ENCODE measurements at places on chromosomes 11 and 22. TPM values are rescaled to one million over a fixed set of nuclear protein-coding genes. Genes with fewer than 3 reads are reported as not detected.
A peak's percentile ranks its signal among the peaks of the same experiment; 100 is the strongest.

DNA sequence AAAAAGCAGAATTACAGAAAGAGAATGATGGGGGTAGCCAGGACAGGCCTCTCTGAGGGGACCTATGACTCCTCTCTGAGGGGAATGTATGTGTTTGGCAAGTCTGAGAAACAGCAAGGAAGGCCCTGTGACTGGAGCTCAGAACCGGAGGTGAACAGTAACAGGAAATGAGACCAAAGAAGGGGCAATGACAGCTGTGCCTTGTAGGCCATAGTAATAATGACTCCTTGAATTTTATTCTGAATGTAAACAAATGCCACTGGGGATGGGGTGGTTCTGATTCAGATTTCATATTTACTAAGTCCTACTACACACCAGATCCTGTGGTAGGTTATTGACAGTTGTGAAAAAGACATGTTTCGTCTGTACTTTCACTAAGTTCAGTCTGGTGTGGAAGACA, 52.8 kb upstream of the APOA1 start:
- no peak for DNase-seq

DNA sequence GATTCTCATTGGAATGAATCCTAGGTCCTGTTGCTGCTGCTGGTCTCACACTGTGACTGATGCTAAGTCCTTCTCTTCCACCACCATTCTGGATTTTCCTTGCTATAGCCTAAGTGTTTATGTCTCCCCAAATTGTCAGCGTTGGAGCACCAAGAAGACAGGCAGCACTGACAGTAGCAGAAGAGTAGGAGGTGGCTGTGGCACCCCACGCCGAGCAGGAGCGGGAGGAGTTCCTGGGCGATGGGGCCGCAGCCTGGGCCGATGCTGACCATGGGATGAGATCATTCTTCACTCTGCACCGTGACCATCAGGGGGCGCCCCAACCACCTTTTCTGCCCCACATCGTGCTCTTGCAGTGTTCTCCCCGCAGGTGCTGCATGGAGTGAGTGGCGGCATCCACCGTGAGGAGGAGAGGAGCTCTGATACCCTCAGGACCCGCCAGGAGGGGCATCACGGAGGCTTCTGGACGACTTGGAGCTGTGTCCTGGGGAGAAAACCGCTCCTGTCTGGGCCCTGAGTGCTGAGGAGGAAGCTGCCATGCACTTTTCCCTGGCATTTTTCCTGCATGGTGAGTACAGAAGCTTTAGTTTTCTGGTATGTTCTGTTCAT, 57.0 kb downstream of the LRRC74B start:
- peak; percentile 65 for DNase-seq

DNA sequence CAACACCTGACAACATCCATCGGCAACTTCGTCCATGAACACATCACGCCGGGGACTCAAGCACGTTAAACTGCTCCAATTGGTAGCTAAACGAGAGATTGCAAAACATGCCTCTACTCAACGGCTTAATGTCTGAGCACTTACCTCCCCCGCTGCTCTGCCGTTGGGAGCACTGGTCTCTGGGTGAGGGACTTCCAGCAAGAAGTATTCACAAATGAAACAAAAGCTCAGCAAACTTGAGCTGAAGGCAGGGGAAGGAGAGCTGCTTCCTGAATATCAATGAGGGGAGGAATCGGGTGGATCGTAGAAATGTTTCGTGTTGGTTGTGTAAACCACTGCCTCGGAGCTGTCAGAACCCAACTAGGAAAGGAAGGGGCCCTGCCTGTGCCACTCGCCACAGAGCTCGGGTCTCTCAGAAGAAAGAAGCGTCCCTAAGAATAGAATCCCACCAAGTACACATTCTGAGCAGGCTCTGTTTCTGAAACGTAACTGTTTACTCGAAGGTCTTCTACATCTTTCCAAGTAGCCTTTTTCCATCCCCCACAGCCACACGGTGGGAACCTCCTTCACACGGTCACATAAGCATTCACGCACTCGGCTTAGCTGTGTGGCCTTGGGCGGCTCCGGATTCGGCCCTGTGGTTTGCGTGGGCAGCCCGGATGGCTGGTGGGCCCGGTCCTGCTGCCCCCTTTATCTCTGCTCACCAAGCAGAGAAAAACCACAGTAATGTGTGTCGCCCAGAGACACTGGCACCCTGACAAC, at the start of gene MLC1:
MLC1 (minus strand) TSS at position 216 of the 762 bp plus-strand sequence. CDS start 524 bp downstream, outside the sequence.
- peak; percentile 21 for DNase-seq

DNA sequence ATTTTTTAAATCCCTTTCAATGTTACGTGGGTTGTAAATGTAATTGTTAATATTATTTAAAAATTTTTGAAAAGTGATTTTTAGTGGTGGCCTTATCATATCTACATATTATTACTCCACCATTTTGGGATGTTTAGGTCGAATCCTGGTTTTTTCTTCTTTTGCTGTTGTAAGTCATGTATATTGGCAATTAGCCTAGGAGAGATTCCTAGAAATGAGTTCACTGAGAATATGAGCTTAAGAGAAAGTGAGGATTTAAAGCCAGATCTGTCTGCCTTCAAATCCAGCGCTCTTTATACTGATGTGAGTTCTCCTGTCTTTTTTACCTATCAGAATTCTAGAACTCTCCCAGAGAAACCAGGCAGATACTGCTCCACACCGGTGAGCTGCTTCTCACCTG, 56.1 kb downstream of the PTPRJ start:
- DNase-seq = no peak

DNA sequence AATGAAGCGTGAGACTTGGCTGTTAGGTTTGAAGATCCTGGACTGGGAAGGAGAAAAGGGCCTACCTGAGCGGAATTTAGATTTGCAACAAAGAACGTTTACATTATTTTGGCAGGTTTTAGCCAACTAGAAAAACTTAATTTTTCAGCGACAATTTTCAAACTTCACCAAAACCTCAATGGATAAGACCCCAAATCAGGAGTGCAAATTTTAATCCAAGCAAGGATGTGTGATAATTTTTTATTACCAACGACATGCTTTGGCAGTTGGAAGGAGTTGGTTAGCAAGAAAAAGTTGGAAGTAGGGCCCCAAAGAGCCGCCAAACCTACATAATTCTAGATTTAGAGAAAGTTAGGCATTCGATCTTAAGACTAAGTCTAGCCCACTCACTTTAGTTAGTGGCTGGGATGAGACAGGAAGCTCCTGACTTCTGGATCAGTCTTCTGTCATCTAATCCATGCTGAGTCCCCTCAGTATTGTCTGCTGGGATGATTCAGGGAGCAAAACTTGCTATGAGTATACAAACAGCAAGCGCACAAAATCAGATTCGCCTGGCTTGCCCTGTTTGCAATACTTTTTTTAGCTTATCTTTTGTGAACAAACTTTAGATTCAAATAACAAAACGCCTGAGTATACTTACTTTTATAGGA, 787 bp upstream of the RDX start:
- DNase-seq = no peak

Gene C22orf31
- not detected for total RNA-seq

Gene C11orf21
- 112 TPM for total RNA-seq

Gene SMTNL1
- total RNA-seq = not detected

GRCh38 chr11:9936754-9937153, 272.9 kb downstream of the SWAP70 start:
- no peak for DNase-seq

DNA sequence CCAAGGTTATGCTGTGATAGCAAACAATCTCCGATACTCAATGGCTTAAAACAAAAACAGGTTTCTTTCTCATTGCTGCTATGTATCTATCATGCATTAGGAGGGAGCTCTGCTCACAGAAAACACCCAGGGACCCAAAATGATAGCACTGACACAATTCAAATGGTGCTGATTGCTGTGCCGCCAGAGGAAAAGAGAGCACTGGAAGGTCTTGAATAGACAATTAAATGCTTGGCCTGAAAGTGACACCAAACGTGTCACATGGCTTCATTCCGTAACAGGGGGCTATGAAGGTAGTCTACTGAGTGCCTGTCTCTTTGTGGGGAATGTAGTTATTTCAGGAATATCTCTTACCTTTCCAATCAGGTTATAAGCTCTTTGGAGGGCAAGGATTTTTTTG, 94.2 kb downstream of the FAR1 start:
- DNase-seq = no peak

GRCh38 chr11:64882243-64882642, 3.8 kb upstream of the EHD1 start:
- DNase-seq = no peak

DNA sequence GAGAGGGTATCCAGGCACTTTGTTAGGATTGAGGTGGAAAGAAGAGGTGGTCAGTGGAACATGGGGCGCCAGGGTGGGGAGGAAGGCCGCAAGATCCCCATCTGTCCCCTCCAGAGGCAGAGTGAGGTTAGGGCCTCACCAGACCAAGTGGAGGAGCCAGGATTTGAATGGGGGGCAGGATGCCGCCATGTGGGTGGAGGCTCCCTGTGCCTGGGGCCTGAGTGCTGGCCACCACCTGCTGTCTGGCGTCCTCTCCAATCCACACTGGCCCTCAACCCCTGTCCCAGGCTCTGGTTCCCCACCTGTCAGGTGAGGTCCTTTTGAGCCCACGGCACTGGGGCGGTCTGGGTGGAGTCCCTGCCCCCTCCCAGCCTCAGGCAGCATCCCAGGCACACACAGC, 17.5 kb upstream of the TBX1 start:
- no peak for DNase-seq

DNA sequence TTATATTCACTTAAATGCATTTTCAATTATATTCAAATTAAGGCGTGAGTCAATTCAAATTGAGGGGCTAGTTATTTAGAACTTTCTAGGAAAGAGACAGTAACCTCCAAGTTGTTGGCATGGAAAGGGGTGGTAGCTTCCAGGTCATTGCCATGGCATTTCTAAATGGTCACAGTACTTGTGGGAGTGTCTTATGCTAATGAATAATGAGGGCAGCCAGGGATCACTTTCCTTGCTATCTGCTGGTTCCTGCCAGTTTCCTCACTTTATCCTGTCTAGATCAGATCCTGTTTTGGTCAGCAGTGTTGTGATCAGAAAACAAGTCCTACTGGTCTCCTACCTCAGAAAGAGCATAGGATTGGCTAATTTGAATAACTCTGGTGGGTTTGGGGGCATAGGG, 21.8 kb upstream of the RNASEH2C start:
- DNase-seq = no peak

Gene OR5D18
- not detected for total RNA-seq

Gene TTC38
- 4.1 TPM for total RNA-seq

Gene OR5A1
- not detected for total RNA-seq

Data from naive thymus-derived CD4-positive, alpha-beta T cell (primary cell).